Foreskin fibroblast (primary cell): ENCODE measurements at places on chromosomes 5 and 9.
A peak's percentile ranks its signal among the peaks of the same experiment; 100 is the strongest.

- no peak for DNase-seq
Measured at GRCh38 chr9:128540634-128541360, 11.6 kb upstream of the SPTAN1 start.

DNA sequence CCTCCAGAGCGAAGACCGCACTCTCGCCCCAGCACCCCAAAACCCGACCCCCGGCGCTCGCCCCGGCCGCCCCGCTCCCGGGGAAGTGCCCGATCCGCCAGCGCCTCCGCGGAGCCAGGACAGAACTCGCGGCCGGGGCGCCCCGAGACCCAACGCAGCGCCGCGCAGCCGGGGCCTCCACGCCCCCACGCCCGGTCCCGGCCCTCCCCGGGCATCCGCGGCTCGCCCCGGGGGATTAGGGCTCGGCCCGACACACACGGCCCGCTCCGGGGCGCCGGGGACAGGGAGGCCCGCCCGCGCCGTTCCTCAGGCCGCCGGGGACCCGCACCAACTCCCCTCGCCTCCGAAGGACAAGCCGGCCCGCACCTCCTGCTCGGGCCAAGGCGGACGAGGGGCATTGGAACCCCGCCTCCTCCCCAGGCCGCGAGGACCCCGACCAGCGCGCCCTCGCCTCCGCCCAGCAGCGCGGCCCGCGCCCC lies 544 bp downstream of the FNBP1 start:
- DNase-seq, result peak; percentile 58

GRCh38 chr9:26789959-26790358 lies 102.6 kb downstream of the CAAP1 start:
- DNase-seq, result no peak

DNA sequence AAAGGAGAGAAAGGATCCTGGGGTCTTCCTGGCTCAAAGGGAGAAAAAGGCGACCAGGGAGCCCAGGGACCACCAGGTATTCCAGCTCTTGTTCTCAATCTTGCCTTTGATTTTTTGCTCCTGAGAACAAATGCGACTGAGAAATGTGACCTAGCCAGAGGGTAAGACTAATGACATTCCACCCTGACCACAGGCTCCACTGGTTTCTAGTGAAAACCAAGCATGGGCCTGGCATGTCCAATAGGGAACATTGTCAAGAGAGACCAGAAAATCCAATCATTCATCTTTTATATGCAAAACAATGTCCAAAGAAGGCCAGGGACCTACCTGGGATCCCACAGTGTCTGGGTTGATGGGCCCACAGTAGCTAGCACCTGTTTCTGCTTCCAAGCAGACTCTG lies 50.3 kb upstream of the TGFBR1 start:
- DNase-seq, result peak; percentile 24

DNA sequence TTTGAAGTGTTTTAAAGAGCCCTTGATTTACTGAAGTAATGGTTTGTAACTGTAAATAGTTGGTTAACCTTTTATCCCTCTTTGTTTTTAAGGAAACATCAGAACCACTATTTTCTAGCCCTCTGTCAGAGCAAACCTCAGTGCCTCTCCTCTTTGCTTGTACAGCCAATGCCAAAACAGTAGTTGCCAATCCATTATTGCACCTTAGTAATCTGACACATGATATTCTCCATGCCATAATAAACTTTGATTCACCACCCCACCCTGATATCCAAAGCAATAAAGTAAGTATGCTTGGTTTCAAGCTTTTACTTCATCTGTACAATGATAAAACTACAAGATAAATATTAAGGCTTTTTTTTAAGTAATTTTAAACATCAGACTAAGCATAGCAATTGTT lies 100.8 kb downstream of the DMXL1 start:
- DNase-seq, result no peak

DNA sequence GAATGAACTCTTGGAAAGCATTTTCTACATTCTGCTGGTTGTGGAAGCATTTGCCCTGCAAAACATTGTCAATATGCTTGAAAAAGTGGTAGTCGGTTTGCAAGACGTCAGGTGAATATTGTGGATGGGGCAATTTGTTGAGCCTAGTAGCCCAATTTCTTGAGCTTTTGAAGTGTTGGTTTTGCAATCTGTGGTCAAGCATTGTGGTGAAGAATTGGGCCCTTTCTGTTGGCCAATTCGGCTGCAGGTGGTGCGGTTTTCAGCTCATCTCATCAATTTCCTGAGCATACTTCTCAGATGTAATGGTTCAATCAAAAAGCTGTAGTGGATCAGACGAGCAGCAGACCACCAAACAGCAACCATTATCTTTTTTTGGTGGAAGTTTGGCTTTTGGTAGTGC lies 426.8 kb upstream of the CDH9 start:
- DNase-seq, result no peak

DNA sequence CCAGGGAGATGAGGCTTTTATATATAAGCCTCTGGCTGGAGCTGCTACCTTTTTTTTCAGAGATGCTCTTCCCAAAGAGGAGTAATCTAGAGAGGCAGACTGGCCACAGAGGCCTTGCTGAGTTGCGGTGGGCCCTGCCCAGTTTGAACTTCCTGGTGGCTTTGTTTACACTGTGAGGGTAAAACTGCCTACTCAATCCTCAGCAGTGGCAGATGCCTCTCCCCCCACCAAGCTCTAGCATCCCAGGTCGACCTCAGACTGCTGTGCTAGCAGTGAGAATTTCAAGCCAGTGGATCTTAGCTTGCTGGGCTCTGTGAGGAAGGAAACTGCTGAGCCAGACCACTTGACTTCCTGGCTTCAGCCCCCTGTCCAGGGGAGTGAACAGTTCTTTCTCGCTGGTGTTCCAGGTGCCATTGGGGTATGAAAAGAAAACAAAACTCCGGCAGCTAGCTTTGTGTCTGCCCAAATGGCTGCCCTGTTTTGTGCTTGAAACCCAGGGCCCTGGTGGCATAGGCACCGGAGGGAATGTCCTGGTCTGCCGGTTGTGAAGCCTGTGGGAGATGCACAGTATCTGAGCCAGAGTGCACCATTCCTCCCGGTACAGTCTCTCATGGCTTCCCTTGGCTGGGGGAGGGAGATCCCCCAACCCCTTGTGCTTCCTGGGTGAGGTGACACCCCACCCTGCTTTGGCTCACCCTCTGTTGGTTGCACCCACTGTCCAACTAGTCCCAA lies 219.5 kb upstream of the IZUMO3 start:
- DNase-seq, result no peak

- no peak for DNase-seq
Measured at GRCh38 chr5:58088941-58089340, 370.9 kb downstream of the PLK2 start.
